NCI-H524 treated with DMSO at 0.1 percent for 48 hours (cell line): ENCODE measurements at places on chromosomes 11 and 22.

DNA sequence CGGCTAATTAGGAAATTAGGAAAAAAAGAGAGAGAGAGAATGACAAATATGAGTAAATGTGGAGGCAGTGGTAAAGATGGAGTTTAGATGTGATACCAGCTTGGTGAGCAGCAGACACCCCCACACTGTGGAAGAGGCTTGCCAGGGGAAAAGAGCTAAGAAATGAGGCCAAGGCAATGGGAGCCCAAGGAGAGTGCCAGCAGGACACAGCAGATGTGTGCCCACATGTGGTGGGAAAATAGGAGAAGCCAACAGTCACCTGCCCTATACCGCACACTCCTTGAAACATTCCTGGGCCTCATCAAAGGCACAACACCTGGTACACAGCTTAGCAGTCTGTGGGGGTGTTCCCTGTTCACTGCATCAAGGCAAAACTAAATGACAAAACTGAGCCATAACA, 104.9 kb downstream of the FAM76B start:
- no peak for DNase-seq

DNA sequence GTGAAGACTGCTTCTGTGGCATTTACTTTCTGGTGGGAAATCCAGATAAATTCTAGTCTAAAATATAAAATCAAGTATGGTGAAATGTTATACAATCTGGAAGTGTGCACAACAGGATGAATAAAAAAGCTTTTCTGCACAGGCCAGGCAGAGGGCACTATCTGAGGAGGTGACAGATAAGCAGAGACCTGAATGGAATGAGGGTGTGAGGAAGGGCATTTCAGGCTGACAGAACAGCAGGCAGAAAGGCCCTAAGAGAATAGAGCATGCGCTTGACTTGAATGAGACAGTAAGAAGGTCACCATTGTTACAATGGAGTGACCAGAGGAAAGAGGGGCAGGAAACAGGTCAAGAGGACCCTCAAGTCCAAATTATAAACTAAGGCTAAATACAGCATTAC, 33.6 kb upstream of the FNBP4 start:
- DNase-seq: no peak

- DNase-seq: no peak
These were observed 16.2 kb downstream of the FGF3 start for GRCh38 chr11:69803022-69803421.

DNA sequence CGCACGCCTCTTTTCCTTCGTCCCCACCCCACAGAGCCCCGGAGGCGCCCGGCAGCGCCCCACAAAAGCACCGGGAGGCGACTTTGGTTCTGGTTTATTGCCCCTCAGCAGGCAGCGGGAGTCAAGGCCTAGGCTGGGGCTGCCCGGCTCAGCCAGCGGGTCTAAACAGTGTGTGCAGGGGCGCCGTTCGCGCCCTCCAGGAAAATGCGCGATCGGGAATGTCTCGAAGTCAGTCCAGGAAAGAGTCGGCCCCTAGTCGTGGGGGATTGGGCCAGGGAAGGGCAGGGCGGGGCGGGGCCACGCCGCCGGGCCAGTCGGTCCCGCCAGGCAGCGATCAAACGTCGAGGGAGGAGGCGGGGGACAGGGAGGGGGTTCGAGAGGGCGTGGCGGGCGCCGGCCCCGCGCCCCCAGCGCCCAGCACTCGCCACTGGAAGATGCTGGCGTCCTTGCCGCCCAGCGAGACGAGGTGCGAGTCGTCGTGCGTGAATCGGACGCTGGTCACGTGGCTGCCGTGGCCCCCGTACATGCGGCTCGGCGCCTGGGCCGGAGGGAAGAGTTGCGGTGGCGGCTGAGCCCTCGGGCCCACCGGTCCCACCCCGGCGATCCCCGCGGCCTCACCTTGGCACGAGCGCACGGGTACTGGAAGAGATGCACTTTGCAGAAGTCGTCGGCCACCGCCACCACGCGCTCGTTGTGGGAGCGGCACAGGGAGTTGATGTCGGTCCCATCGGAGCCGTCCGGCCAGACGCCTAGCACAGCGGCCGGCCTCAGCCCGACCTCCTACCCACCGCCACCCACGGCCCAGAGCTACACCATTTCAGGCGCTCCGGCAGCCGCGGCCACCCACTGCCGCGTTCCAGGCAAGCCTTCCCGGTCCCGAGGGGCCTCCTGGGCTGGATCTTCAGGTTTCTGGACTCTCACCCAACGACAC, 741 bp upstream of the MTA2 start:
- DNase-seq: no peak

- no peak for DNase-seq
These were observed 1.5 kb upstream of the EEF1G start for GRCh38 chr11:62575156-62575555.

DNA sequence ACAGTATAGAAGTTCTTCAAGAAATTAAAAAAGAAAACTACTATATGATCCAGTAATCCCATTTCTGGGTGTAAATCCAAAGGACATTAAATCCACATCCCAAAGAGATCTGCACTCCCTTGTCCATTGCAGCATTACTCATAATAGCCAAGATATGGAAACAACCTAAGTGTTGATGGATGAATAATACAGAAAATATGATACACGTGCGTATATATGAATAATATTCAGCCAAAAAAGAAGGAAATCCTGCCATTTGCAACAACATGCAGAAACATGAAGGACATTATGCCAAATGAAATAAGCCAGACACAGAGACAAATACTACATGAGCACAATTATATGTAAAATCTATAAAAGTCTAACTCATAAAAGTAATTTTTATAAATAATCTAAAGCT, 306.3 kb upstream of the ANO3 start:
- DNase-seq: no peak

DNA sequence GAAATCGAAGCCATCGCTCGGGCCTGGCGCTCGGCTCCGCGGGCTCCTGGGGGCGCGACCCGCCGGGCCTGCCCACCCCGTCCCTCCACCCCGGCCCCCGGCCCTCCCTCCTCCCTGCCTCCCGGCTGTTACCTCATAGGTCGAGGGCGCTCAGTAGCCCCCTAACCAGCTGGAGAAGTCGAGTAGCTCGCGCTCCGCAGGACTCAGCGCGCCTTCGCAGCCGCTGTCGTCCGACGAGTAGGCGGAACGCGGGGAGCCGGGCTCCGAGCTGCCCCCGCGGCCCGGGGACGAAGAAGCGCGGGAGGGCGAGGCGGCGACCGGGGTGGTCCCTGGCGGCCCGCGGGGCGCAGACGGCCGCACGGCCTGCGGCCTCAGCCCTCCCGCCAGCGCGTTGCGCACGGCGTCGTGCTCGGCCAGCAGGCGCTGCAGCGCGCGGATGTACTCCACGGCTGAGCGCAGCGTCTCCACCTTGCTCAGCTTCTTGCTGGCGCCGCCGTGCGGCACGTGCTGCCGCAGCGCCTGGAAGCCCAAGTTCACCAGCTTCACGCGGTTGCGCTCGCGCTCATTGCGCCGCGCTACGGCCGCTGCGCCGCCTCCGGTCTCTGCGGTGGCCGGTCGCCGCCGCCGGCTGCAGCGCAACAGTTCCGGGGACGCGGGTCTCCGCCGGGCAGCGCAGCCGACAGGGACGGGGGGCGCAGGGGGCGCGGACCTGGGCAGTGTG, 627 bp downstream of the ASCL2 start:
- DNase-seq: no peak

DNA sequence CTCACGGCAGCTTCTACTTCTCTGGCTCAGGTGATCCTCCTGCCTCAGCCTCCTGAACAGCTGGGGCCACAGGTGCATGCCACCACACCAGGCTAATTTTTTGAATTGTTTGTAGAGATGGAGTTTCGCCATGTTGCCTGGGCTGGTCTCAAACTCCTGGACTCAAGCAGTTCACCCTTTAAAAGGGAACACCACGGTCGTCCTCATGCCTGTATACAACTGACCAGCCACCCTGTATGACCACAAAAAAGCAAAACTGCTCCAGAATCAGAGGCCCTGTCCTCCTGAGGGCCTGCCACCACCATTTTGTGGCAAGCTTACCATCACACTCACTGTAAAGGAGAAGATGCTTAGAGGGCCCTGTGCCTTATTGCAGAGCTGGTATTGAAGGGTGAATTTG, 2.2 kb downstream of the GLB1L3 start:
- no peak for DNase-seq

GRCh38 chr11:73223998-73224730, 6.1 kb downstream of the P2RY2 start:
- DNase-seq: no peak

DNA sequence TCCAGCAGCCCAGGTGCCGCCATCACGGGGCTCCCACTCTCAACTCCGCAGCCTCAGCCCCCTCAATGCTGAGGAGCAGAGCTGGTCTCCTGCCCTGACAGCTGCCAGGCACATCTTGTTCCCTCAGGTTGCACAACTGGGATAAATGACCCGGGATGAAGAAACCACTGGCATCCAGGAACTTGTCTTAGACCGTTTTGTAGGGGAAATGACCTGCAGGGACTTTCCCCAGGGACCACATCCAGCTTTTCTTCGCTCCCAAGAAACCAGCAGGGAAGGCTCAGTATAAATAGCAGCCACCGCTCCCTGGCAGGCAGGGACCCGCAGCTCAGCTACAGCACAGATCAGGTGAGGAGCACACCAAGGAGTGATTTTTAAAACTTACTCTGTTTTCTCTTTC, at the start of gene SAA1:
Gene SAA1 (plus strand): TSS at position 316 of the 400 bp plus-strand sequence. CDS start 624 bp downstream, outside the sequence.
- DNase-seq: no peak
